ENCODE measurements at places on chromosomes 12 and 14. TPM values are rescaled to one million over a fixed set of nuclear protein-coding genes. Genes with fewer than 3 reads are reported as not detected.

Gene MMAB
- 20.6 TPM for total RNA-seq

Gene SLC6A12
- not detected for total RNA-seq

Gene KRT3
- not detected for total RNA-seq

Gene MMP19
- total RNA-seq, result 14.3 TPM

Gene KRT85
- total RNA-seq, result not detected

DNA sequence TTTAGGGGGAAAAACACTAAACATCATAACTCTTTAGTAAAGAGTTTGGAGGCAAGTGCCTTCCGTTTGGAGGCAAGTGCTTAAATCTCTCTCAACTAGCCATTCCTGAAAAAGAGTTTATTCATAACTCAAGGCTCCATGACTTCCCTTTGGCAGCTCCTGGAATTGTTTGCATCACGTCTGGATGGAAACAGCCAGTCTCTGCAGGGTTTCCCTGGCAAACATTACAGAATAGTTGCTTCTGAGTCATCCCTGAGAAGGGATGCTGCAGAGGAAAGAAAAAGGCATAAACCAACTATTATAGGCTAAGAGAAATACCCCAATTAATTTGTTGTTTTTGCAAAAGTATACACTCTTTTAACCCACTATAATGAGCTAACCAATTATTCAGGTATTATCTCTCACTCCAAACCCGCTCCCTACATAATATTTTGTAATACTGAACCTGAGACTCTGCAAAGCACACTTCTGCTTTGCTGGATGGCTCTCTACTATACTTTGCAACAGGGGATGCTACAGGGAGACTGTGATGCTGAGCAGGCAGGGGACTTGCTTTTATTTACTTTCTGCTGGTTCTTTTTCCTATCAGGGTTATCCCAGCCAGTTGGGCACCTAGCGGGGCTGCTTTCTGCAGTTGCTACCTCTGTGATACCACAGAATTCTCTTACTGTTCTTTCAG is 497.7 kb downstream of the FUT8 start:
- no peak for DNase-seq

GRCh38 chr12:75825686-75826085 is 205.9 kb downstream of the PHLDA1 start:
- DNase-seq, result no peak

- no peak for DNase-seq
Observed at GRCh38 chr12:53518381-53518780, 11.1 kb upstream of the NPFF start.

- no peak for DNase-seq
Observed at GRCh38 chr14:58755031-58755925, 117.5 kb downstream of the DACT1 start.

GRCh38 chr12:96244826-96245225 is 50.7 kb downstream of the ELK3 start:
- DNase-seq, result no peak

GRCh38 chr12:64682572-64683277 is 72.4 kb downstream of the RASSF3 start:
- DNase-seq, result no peak

All from osteocyte (in vitro differentiated cells).